GM03348 (cell line): ENCODE measurements at places on chromosomes 2 and 18.
A peak's percentile ranks its signal among the peaks of the same experiment; 100 is the strongest.

GRCh38 chr2:2846332-2847208, 515.5 kb upstream of the MYT1L start:
- no peak for DNase-seq

DNA sequence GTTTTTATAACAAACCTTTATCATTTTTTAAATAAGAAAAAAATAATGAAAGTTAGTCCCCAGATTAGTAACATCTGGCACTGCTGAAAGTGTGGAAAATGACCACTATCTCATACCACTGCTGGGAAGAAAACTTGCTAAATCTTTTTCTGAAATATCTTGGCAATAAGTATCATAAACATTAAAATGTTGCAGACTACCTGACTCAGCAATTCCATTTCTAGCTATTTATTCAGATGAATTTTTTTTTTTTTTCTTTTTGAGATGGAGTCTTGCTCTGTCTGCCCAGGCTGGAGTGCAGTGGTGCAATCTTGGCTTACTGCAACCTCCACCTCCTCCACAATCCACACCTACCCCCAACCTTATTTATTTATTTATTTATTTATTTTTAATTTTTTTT, 35.3 kb upstream of the SOS1 start:
- peak; percentile 59 for DNase-seq

DNA sequence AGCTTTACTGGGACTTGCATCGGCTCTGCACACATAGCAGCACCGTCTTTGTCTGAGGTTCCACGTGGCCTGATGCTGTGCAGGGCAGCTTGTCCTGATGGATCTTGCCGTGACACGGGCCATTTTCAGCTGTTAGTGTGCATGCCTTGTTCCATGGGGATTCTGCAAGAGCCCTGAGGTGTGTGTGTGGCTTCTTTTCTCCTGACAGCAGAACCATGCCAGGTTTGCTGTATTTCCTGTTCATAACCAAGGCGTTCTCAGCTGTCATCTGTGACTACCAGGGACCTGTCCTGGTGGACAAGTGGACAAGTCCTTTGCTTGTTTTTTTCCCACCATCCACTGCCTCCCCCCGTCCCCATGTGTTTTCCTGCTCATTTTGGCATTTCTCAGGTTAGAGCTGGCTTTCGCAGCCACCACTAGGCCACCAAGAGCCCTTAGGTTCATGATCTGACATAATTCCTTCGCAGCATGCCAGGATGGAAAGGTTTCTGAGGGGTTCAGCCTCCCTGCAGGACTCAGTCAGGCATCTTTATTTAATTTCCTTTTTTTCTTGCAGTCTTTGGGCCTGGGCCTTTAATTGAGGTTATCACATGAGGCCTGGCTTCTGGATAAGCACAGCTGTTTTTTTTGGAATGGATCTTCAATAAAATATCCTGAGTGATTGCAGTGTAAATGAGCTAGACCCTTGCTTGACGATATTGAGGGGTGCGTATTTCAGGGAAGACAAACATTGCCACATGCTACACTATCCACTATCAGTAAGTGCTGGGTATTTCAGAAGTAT, 139.4 kb downstream of the NCK2 start:
- no peak for DNase-seq

GRCh38 chr2:12062053-12062395, 315.6 kb downstream of the LPIN1 start:
- DNase-seq = no peak

DNA sequence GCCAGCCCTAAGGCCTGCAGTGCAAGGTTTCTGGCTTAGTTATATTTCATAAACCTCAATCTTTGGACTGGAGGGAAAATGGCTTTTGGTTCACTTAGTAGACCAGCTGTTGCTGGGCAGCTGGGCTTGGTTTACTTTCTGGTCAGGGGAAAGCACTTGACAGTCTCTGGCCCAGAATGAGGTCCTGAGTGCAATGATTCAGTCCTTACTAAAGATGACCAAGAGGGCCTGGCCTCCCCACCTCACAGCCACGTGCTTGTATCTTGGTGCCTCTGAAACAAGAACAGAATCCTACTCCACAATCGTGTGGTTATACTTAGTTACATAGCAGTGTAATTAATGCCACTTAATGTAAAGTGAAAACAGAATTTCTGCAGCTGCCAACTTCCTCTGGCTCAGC, 325.5 kb upstream of the MEIS1 start:
- no peak for DNase-seq

DNA sequence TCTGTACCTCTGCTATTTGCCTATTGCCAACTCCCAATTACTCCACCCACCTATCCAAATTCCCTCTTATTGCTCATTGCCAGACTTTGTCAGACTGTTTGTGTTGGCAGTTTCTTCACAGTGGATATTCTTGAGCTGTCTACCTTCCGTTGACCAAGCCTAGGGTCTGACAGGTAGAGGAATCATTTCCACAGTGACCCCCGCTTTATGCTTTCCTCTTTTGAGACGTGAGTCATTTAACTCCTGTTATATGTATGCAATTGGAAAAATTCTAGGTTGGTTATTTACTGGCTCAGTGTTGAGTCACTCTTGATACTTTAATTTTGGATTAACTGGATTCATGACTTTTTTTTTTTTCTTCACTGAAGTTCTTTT, 187.7 kb downstream of the IRS1 start:
- DNase-seq = peak; percentile 28

GRCh38 chr2:54760310-54760709, 36.8 kb downstream of the EML6 start:
- DNase-seq = no peak

DNA sequence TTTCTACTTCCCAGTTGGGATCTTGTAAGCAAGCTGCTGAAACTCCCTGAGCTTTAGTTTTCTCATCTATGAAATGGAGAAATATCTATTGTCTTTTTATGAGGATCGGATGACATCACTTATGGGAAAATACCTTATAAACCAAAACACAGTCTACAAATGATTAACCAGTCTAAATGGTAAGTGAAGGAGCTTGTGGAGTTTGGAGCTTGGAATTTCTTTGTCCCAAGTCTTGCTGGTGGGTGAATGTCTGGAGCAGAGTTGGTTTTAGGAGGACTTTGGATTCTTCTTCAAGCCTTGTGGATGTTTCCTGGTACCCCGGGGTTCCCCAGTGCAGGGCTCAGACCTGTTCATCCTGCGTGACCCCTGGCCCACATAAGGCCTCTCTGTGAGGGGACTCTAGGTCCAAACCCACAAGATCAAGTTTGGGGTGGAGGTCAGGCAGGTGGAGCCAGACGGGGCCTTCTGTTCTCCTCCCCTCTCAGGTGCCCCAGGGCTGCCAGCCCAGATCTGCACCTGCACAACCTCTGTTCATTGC, 43.2 kb downstream of the FOSL2 start:
- DNase-seq = no peak

- DNase-seq = no peak
Measured at GRCh38 chr2:6074089-6074643, 382.0 kb downstream of the SOX11 start.

- DNase-seq = no peak
Measured at GRCh38 chr2:85699325-85699724, 5.2 kb downstream of the GNLY start.

DNA sequence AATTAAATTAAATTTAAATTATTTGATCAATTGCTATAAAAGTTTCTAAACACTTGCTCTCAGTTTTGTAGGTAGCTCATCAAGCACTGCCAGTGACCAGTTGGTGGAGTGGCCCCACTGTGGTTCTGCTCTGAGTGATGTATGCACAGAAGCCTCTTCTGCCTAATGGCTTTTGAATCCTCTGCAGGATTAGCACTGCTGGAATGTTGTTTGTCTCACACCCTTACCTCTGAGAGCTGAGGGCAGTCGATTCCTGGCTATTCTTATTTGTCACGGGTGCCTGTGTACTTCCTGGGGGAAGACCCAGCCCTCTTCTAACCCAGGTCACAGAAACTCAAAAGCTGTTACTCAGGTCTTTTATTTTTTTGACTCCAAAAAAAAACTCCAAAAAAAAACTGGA, 9.5 kb downstream of the CAPN14 start:
- no peak for DNase-seq

DNA sequence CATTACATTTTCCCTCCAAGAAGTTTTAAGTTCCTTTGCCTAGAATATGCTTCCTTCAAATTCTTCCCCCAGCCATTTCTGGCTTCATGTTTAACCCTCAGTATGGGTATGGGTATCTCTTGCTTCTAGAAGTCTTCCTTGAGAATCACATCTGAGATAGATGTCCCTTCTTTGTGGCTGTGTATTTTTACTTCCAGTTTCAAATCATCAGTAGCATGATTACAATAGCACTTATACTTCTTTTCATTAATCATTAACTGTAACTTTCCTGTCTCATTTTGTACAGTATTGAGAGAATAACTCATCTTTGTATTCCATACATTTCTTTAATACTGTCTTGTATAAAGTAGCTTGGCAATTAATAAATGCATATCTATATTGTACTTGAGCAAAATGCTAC, 17.3 kb upstream of the PDE1A start:
- DNase-seq = no peak

GRCh38 chr2:215760091-215760490, 253.3 kb downstream of the MREG start:
- no peak for DNase-seq

DNA sequence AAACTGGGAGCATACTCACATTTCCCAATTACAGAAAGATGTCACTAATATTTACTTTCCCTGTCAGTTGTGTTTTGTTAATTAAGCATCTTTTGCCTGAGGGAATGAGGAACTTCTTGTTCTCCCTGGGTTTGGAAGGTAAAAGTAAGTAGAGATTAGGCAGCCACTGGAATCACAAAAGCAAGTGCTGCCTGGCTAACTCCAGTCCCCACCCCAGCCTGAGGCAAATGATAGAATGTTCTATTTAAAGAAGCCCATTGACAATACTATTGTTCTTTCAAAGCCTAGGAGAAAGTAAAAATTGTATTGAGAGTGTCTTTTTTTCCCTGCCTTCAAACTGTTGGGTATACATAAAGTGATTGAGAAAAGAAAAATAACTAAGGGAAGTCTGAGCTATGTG, 93.8 kb downstream of the MBD2 start:
- DNase-seq = no peak

- no peak for DNase-seq
Measured at GRCh38 chr18:49742316-49743116, 70.8 kb downstream of the ACAA2 start.

- DNase-seq = no peak
Measured at GRCh38 chr2:66303471-66303870, 131.5 kb upstream of the MEIS1 start.

DNA sequence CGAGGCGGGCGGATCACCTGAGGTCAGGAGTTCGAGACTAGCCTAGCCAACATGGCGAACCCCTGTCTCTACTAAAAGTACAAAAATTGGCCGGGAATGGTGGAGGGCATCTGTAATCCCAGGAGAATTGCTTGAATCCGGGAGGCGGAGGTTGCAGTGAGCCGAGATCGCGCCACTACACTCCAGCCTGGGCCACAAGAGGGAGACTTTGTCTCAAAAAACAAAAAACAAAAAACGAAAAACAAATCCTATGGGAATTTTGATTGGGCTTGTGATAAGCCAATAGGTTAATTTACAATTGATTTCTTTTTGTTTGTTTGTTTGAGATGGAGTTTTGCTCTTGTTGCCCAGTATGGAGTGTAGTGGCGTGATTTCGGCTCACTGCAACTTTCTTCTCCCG, 24.2 kb upstream of the TOGARAM2 start:
- DNase-seq = no peak

DNA sequence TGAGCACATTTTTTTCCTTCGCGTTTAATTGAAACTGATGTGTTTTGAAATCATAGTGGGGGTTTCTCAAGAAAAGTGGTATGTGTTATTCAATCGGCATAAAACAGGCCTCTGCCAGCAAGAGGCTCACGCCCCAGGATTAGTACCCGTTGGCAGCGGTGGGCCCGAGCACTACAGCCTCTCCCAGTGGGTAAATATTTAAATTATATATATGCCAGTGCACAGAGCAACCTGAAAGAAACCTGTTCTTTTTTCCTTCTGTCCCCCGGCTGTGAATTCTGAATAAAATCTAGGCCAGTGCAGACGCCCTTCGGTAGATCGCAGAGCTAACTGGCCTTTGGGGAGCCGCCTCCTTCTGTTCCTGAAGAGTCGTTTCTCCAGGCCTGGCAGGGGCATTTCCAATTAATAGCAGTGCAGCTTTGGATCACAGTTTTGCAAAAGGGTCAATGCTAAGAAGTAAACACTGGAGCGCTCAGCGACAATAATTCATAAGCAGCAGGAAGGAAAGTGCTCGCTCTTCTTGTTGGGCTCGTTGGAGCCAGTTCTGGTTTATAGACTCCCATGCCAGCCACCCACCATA, 202.8 kb upstream of the SALL3 start:
- no peak for DNase-seq

DNA sequence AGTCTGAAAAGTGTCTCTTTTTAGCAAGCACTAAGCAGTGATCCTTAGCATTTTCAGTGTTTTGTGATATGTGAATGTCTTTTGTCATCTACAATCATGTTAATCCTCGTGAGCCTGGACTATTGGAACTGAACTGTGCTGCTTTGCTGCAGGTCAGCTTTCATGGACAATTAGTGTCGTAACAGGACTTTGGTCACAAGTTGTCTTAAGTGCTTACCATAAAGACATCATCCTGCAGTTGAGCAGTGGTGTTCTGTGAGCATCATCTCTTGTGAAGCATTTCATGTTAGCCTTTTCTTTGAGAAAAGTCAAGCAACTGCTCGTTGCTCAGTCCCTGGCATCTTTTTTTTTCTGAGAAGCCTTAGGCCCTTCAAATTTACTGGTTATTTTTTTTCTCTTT, 135.9 kb downstream of the ZNF407 start:
- no peak for DNase-seq

DNA sequence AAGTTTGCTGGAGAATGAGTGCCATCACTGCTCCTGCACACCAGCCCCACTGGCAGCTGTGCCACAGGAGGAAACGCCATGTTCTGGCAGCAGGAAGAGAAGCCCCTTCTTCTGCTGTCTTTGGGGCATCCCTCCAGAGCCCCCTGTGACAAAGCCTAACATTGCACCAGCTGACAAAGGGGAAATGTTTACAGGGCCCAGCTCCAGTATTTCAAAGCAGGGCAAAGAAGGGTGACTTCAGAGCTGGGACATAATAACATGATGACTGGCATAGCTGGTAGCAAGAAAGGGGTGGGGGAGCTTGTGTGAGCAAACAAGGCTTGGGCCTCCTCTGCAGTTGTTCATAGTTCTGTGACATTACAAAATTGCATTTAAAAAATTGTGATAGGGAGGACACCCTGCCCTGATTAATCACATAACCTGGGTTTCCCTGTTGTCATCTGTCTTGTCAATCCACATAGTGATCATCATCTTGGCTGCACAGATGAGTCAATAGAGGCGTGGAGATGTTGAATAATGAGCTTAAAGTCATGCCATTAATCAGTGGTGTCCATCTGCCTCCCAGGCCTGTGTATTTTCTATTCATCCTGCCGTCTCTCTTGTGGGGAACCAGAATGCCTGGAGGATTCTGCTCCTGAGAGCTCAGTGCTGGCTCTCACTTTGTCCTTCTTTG, 29.1 kb upstream of the PDIA6 start:
- no peak for DNase-seq

DNA sequence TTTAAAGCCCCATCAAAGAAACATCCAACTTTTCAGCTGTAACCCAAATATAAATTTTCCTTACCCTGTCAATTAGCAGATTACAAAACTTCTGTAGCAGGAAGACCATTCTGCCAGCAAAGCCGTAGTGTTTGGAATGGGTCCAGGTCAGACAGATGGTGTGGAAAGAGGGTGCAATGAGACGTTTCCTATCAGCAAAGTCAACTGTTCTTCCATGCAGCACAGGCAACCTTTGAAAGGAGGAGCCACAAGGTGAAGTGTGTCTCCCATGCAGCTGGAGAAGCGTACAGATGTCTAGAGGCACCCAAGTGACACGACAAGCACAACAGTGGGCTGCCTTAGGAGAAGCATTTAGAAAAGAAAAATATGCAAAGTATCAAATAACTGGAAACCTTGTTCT, 83.7 kb downstream of the SP3 start:
- no peak for DNase-seq

- DNase-seq = peak; percentile 16
Measured at GRCh38 chr2:206805887-206806607, 40.6 kb downstream of the FASTKD2 start.
